ENCODE measurements at places on chromosomes 13 and 19.

DNA sequence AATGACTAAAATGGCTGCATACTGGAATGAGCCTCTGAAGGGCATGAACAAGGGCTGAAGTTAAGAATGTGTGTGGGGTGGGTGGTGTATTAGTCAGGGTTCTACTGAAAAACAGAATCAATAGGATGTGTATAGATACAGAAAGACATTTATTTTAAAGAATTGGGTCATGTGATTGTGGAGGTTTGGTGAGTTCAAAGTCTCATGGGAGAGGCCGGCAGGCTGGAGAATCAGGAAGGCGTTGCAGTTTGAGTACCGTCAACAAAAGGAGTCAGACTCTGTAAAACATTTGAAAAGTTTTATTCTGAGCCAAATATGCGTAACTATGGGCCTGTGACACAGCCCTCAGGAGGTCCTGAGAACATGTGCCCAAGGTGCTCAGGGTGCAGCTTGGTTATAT is 24.5 kb upstream of the CYSLTR2 start:
- DNase-seq = no peak

DNA sequence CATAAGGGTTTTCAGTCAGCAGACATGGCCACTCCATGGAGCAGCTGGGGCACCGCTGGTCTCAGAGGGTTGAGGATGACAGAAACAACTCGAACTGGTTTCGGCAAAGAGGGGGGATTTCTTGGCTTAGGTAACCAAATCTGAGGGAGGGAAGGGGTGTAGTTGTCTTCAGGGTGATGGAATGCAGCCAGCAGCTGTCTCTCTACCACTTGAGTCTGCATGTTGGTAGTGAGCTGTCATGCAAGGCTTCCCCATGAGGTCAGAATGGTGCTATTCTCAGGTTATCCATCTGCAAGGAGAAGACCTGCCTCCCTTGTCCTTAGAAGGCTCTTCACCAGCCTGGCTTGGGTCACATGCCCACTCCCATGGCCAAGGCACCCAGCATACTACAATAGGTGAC is 55.6 kb upstream of the PEG3 start:
- no peak for DNase-seq

- no peak for DNase-seq
Measured at GRCh38 chr13:40160618-40161350, 505.3 kb downstream of the COG6 start.

DNA sequence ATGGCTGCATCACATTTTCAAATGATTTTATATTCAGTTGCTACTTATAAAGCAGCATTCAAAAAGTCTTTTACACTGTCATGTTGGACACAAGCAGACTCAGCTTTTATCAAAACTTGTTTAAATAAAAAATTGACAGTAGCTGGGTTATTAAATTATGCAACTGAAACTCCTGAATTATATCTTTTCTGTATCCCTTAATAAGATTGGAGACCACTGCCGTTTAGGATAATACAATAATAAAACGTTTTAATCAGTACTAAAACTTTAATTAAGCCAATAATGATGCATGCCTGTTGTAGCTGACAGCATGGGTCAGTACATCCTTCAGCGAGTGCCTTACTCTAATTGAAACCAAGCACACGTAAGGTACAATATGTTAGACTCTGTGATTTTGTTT is 78.0 kb downstream of the DPY19L3 start:
- DNase-seq = no peak

- no peak for DNase-seq
Measured at GRCh38 chr13:85738696-85739320, 60.4 kb downstream of the SLITRK6 start.

DNA sequence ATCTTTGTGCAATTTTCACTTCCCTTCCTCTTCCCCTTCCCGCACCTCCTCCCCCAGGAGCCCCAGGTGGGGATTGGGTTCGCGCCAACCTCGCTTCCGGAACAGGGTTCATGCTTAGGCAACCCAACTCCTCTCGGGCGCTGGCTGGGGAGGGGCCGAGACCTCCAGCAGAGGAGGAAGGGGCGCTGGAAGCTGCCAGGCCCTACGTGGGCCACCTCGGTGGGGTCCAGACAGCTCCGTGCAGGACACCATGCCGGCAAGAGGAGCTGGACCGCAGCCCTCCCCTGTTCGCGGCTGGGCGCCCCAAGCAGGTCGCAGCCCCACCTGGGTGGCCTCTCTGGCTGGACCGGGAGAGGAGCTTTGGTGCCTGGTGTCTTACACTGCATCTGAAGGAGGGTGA is 91.1 kb downstream of the SPACA7 start:
- no peak for DNase-seq

DNA sequence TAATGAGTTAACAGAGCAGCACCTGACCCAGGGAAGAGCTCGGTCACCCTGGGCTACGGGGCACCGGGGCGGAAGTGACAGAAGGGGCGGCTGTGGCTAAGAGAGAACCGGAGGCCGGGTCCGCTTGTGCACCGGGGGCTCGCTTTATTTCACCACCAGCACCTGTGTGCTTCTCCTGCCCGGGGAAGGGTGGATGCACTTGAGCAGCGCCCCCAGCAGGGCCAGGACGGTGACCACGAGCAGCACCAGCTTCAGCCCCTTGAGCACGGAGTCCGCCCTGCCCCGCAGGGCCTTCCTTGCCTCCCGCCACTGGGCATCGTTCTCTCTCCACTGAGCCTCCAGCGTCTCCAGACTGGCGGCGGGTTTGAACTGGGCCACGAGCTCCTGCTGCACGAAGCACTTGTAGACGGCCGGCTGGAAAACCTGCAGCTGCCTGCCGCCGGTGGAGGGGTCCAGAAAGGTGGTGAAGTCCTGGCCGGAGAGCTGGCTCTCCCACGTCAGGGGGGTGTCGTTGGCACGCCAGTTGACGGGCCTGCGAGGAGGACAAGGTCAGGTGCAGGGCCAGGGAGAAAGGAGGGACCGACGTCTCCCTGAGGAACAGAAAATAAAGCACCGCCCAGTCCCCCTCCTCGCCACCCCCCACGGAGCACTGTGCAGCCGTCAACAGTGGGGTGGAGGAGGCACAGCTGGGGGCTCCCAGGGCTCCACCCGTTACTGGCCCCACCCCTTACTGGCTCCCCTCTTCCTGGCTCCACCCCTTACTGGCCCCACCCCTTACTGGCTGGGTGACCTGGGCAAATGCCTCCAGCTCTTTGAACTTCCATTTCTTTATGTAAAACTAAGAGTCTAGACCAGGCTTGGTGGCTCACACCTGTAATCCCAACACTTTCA is 3.6 kb downstream of the FAM187B start:
- DNase-seq = no peak

DNA sequence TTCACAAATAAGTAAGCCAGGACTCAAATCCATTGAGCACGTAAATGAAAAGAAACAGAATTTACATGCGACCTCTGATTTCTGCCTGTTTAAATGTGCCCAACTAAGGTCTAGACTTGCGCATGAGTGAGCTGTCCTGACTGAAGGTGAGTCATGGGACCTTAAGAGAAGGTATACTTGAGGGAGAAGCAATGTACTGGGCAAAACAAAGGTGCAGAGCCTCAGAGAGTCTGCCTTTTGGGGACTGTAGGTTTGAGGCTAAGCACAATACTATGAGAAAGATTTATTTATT is 45.8 kb downstream of the UFM1 start:
- DNase-seq = no peak

GRCh38 chr13:77874406-77874805 is 44.2 kb downstream of the EDNRB start:
- no peak for DNase-seq

GRCh38 chr19:21402303-21402985 is 5.5 kb downstream of the ZNF493 start:
- no peak for DNase-seq

GRCh38 chr19:45879055-45879454 is 6.9 kb downstream of the IRF2BP1 start:
- no peak for DNase-seq

DNA sequence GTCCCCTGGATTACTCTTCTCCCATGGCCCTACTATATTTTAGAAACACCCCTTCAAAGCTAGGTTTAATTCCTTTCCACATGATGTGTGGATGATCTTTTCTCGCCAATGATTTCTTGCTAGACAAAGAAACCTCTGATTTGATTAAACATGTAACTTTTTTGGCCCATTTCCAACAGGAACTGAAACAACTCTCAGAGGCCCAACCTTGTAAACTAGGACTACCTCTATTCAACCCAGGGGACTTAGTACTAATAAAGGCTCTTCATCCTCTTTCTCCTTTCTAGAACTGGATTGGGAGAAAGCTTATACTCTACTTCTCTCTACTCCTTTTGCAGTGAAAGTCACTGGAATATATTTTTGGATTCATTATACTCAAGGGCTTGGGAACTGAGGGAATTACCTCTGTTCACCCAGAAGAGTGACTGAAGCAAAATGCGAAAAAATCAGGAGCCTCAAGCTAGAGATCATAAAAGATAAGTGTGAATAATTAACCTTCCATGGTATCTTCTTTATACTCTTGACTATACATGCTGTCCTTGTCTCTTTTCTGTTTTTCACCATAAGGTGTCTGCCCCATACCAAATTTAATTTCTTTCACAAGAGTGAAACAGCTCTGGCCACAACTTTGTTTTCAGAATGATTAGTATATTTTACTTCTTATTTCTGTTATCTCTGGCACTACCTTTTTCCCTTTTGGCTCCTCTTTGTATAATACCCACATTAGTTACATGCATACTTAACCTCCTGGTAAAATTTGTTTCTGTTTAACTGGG is 977.6 kb downstream of the SLITRK5 start:
- DNase-seq = no peak

DNA sequence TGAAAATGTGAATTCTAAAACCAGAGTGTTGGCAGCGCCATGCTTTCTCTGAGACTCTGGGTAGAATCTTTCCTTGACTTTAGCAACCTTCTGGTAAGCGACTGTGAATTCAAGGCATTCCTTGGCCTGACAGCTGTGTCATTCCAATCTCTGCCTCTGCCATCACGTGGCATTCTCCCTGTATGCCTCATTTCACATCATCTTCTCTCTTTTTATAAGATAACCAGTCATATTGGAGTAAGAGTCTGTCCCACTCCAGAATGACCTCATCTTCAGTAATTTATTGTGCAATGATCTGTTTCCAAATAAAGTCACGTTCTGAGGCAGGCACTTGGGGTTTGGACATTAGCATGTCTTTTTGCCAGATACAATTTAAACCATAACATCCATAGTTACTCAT is 103.4 kb upstream of the POSTN start:
- DNase-seq = no peak

DNA sequence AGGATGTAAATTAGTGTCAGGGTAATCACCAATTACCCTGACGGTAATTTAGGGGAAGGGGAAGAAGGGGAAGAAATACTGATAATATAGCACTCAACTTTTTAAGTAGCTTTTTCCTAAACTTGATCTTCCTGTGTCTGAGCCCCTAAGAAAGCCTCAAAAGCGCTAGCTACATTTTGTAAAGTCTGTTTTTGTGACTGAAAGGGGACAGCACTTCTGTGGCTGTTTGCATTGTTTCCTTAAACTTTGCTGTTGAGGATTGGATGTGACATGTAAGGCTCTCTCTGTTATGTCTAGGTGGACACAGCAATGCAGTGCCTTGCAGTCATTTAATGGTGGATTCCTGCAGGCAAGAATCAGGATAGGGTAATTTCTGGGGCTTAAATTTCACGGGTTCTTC is 42.8 kb downstream of the SPATA13 start:
- DNase-seq = no peak

DNA sequence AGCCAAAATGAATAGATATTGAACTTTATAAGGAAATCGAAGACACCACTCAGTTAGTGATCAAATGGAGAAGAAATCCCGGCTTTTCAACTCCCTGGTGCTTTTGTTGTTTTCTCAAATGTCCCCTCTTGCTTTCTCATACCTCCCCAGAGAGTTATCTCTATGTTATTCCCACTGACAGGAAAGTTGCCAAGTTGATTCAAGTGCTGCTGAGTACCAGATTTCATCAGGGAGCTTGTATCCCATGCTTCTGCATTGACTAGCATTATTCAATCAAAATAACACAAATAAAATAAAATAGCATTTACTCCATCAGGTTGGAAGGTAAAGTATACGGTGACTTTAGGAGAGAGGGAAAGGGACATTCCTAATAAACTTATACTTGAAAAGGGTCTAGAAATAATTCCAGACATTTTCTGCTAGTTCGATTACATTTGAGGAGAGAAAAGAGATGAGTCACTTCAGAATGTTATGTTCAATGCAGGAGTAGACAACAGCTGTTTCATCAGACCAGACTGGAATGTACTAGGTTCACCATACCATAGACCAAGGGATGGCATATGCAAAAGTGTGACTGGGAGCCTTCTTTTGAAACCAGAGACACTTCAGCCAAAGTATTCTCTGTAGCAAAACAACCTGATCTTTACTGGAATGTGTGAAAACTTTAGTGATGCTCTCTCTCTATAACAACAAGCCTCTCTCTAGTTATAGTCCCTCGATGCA is 397.8 kb downstream of the FGF14 start:
- no peak for DNase-seq

- DNase-seq = no peak
Measured at GRCh38 chr13:28557725-28558520, 63.0 kb upstream of the FLT1 start.

- no peak for DNase-seq
Measured at GRCh38 chr19:11061952-11062351, 27.3 kb upstream of the LDLR start.

- no peak for DNase-seq
Measured at GRCh38 chr19:11737964-11738745, 591 bp downstream of the ZNF823 start.

GRCh38 chr13:100986571-100986970 is 312.0 kb upstream of the TMTC4 start:
- DNase-seq = no peak

All from stimulated activated CD8-positive, alpha-beta memory T cell treated with anti-CD3 and anti-CD28 coated beads, Interleukin-2, amount 100 ng/mL, for 1 hour (primary cell).